Stimulated activated CD4-positive, alpha-beta T cell treated with anti-CD3 and anti-CD28 coated beads, Interleukin-15, amount 100 ng/mL, for 1 hour (primary cell): ENCODE measurements at places on chromosomes 7 and 10.
A peak's percentile ranks its signal among the peaks of the same experiment; 100 is the strongest.

DNA sequence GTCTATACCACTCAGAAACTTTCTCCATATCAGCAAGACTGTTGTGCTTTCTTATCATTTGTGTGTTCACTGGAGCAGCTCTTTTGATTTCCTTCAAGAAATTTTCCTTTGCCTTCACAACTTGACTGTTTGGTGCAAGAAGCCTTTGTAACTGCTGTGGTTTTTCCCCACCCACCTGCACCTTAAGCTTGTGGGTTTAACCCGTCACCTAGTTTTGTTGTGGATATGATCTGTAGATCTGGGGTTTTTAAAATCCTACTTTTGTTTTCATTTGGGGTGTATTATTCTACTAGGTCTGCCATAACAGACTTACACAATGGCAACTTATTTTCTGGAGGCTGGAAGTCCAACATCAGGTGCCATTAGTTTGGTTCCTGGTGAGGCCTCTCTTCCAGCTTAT, 30.5 kb upstream of the CHST3 start:
- no peak for DNase-seq

GRCh38 chr10:4527281-4527970, 298.6 kb upstream of the AKR1E2 start:
- no peak for DNase-seq

DNA sequence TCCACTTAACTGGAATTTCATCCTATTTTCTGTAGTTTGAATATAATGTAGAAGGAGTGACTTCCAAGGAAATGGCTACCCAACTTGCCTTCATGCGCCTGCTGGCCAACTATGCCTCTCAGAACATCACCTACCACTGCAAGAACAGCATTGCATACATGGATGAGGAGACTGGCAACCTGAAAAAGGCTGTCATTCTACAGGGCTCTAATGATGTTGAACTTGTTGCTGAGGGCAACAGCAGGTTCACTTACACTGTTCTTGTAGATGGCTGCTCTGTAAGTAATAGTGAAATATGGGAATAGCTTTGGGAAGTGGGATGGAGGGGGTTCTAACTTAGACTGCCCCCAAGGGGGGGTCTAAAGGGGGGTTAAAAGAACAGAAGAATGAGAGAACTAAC, 34.5 kb downstream of the COL1A2 start:
- DNase-seq, result no peak

GRCh38 chr7:22184549-22185199, 172.3 kb downstream of the RAPGEF5 start:
- no peak for DNase-seq

- DNase-seq, result no peak
Observed at GRCh38 chr10:111789821-111790220, 393.7 kb downstream of the GPAM start.

GRCh38 chr10:23927576-23928325, 281.2 kb upstream of the KIAA1217 start:
- no peak for DNase-seq

DNA sequence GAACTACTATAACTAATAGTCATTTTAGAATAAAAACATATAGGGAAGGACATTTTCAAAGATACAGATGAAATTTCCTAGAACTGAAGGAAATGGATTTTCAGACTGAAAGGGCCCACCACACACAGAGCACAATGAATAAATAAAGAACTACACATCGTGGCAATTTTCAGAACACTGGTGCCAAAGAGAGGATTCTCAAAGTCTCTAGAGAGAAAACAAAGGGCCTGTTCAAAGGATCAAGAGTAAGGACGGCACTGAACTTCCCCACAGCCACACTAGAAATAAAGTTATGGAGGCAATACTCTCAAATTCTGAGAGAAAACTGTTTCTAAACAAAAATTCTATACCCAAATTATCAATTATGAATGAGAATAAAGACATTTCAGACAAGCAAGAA, 21.9 kb downstream of the NAPEPLD start:
- no peak for DNase-seq

- DNase-seq, result no peak
Observed at GRCh38 chr10:119786117-119786769, 60.4 kb downstream of the INPP5F start.

- no peak for DNase-seq
Observed at GRCh38 chr10:47094636-47095035, 183.4 kb downstream of the PTPN20 start.

- DNase-seq, result no peak
Observed at GRCh38 chr7:158672975-158673374, 31.6 kb downstream of the NCAPG2 start.

GRCh38 chr10:59852670-59853069, 53.7 kb downstream of the CCDC6 start:
- DNase-seq, result no peak

GRCh38 chr7:197413-198335, 5.3 kb downstream of the FAM20C start:
- no peak for DNase-seq

DNA sequence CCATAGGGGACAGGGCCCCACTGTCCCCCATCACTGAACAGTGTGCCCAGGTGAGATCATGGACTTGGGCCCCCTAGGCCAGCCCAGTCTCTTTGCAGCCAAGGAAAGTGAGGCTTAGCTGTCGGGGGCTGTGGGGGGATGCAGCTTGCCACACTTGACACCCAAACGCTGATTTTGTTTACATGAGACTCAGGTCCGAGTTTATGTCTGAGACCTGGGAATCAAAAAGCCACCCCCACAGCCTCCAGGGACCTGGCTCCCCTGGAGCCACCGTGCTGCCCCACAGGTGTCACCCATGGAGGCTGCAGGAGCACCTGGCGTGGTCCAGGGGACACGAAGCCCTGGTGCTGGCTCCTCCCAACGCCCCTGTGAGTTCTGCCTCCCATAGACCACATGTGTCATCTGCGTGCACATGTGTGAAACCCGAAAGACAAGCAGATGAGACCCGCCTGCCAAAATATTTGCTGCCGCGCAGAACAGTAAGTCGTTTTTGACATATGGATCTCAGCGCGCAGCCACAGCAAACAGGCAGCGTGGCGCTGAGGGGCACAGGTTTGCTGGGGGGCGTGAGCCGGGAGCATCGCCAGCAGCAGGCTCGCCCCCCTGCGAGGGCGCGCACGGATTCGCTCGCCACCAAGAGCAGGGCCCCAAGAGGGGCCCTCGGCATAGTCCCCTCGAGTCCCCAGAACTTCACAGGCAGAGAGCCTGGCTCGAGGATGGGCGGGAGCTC, 112.3 kb downstream of the LHPP start:
- no peak for DNase-seq

- no peak for DNase-seq
Observed at GRCh38 chr7:141262101-141263090, 188.5 kb downstream of the TMEM178B start.

DNA sequence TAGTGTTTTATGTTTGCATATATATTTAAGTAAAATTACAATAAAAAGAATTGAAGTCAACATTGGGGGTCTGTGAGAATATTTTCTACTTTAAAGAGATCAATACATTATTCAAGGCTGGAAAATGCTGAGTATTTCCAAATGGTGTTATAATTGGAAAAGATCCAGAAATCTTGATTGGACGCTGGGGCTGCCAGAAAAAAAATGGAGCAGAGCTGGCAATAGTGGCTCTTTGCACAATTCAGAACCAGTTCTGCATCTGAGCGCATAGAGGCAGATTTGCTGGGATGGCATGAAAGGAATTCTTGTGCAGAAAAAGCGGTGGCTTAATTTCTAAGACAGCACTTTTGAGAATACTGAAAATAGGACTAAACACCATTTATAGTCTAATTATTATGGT, 10.8 kb upstream of the VWC2 start:
- DNase-seq, result no peak

GRCh38 chr7:128150223-128150865, 90.7 kb upstream of the LEP start:
- no peak for DNase-seq

DNA sequence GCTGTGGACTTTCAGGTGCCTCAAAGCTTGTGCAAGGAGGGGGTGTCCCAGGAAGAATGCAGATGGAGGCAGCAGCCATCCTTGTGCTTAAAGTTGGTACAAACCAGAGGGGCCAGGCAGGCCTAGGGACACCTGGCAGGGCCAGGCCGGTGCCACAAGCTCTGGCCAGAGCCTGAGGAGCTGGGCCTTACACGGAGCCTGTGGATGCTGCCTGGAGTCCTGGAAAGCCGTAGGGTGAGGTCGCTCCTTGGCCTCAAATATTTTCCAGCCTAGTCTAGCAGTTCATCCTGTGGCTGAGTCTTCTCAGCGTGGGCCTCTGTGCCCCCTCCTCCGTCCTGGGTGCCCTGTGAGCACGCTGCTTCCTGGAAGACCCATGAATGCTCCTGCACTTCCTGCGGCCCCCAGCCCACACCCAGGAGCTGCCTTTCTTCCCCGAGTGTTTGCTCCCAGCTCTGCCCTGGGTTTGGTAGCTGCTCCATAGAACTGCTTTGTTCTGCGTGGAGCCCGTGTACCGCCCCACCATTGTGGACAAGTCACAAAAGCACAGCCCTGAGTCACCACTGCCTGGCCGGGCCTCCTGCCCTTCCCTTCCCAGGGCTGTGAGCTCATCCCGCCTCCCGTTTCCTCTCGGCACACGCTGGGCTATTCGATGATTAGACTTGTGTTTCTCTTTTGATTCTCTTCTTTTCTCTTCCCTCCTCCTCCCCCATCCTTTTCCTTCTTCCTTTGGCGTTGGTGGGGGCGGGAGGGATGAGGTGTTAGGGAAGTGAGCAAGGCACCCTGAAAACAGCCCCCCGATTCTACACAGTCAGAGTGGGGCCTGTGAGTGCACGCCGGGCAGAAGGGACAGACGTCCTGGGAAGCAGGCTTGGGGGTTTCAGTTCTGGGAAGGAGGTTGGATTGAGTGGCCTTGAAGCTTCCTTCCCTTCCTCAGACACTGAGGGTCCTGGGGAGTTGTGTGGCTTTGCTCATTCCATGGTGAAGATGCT, 73.2 kb upstream of the SHH start:
- no peak for DNase-seq

- no peak for DNase-seq
Observed at GRCh38 chr10:4291990-4292389, 507.0 kb upstream of the KLF6 start.

DNA sequence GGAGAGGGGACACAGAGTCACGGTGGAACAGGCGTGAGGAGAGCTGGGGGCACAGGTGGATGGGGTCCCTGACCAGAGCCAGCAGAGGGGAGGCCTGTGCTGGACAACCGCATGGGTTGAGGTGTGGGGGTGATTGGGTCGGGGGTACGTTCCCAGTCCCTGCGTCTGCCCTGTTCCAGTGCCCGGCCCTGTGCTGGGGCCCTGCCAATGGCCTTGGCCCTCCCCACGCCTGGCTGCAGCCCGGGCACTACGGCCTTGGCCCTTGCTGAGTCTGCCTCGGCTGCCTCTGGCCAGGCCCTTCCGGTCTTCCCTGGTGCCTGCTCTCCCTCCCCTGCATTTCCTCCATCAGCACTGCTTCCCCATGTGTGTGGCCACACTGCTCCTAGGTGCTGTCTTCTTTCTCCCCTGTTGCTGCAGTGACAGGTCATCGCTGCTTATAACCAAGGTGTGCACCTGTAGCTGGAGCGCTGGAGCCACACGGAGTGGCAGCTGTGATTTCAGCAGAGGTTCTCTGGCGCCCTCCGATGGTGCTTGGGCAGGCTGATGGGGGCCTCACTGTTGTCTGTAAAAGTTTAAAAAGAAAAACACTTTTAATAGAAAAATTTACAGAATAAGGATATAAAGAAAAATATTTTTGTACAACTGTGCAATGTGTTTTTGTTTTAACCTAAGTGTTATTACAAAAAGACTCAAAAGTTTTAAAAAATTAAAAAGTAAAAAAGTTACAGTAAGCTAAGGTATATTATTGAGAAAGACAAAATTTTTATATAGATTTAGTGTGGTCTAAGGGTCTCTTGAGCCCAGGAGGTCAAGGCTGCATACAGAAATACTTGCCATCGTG, 45.2 kb upstream of the BHLHA15 start:
- peak; percentile 36 for DNase-seq

DNA sequence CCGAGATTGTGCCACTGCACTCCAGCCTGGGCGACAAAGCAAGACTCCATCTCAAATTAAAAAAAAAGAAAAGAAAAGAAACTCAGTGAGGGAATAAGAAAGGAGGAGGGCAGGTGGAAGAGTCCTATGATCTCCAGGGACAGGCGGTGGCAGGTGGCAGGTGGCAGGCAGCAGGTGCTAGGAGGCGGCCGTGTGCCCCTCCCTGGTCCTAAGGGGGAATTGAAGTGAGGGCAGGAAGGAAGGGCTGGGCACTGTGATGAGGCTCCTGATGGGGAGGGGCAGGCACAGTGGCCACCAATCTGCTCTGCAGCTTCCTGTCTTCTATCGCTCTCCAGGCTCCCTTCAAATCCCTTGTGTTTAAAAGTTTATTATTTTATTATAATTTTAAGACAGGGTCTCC, 41.2 kb upstream of the UBE3C start:
- DNase-seq, result no peak

- no peak for DNase-seq
Observed at GRCh38 chr7:73565675-73566340, 8.3 kb upstream of the BCL7B start.

- DNase-seq, result no peak
Observed at GRCh38 chr10:72637398-72637857, 11.5 kb upstream of the MICU1 start.

GRCh38 chr7:131769241-131769640, 212.8 kb upstream of the PODXL start:
- no peak for DNase-seq

GRCh38 chr10:184911-185310, 49.7 kb downstream of the ZMYND11 start:
- no peak for DNase-seq

GRCh38 chr7:157219154-157219553, 80.4 kb downstream of the UBE3C start:
- no peak for DNase-seq

DNA sequence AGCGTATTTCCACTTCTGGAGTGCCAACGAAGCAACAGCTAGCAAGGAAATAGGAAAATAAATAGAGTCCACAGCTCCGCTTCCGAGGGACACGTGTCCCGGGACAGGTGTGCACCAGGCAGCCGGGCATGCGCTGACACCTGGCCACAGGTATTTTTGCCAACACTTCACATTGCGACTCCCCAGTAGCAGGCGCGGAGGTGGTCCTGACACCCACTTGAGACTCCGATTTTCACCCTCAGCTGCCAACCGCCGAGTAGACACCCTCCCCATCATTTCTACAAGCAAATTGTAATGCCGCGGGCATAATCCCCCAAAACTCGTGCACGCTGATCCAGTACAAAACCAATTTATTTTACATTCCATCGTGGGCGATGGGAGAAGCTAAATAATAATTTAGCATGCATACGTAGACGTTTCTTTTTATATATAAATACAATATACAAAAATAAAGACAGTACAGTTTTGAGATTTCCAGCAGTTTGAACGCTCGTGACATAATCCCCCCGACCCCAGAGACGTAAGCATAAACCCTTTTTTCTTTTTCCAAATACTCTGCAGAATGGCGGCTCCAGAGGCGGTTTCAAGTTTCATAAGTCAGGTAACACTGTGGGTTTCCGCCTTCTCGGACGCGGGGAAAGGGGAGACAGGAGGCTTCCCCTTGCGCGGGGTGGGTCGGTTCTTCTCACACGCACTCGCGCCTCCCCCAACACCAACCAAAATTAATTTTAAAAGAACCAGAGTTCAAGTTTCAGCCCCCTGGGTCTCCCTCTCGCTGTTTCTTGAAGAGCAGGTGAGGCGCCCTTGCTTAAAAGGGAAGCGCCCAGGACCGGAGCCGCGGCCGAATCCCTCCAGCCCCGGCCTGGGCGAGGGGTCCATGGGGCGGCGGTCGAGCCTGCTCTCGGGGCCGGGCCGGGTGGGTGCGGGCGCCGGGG, 5.7 kb downstream of the MNX1 start:
- no peak for DNase-seq
